ENCODE measurements at places on chromosomes 16 and 17. TPM values are rescaled to one million over a fixed set of nuclear protein-coding genes. Genes with fewer than 3 reads are reported as not detected.

Gene CCDC92B
- not detected for total RNA-seq

Gene CIAPIN1
- 51.0 TPM for total RNA-seq

Gene MILR1
- total RNA-seq, result 6.0 TPM

Gene RPTOR
- 25.1 TPM for total RNA-seq

Gene TELO2
- 17.3 TPM for total RNA-seq

All from glomerular endothelial cell (primary cell).